ENCODE measurements at places on chromosomes 4 and X. TPM values are rescaled to one million over a fixed set of nuclear protein-coding genes. Genes with fewer than 3 reads are reported as not detected.
A peak's percentile ranks its signal among the peaks of the same experiment; 100 is the strongest.

PLXNA3 gene
- total RNA-seq: 84.0 TPM

OPRPN gene
- not detected for total RNA-seq

ATOH1 gene
- not detected for total RNA-seq

IL3RA gene
- total RNA-seq: 1.8 TPM

GRCh38 chr4:118772081-118772766, 63.7 kb downstream of the SEC24D start:
- H3K27ac ChIP-seq: no peak overlapping the region
- no peak overlapping the region for H3K4me3 ChIP-seq
- no peak for DNase-seq
- H3K36me3 ChIP-seq: no peaks in the 10 kb centered on the region
- H3K4me1 ChIP-seq: peaks cover 8% of the 10 kb centered on the region

DNA sequence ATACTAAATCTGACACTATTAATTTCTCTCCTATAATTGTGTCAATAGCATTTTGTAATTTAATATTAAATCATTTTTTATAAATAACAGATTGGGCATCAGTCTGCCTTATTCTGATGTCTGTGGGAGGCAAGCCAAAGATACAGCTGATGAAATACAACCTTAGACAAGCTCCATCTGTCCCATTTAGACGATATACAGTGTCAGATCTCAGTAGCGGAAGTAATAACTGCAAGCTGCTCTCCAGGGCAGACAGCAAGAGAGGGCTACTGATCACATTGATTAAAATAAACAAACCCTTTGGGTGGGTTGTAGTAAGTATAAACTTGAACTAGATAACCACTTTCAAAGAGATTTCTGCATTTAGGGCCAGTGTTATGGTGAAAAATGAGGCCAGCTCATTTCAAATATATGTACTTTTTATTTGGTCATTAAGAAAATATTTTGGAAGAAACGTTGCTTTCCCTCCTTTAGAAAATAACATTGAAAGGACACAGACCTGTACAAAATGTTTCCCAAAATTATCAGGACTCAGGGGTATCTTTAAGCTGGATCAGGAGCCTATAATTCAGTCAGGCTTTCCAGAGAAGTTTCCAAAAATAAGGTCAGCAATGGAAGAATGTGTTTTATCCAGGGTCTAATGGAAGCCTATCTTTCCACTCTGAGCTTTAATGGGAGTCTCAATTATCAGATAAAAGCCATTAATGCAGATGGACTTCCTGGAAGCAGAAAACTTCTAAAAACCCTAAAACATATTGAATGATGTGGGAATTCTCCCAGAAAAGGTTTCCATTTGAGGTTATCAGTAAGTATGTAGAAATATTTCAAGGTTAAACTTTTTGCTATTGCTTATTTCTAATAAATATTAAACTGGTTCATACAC, 1028.8 kb upstream of the IGFBP7 start:
- no peaks in the 10 kb centered on the region for H3K4me1 ChIP-seq
- H3K27me3 ChIP-seq: no peaks in the 10 kb centered on the region
- H3K27ac ChIP-seq: no peak overlapping the region
- no peak overlapping the region for H3K4me3 ChIP-seq

DNA sequence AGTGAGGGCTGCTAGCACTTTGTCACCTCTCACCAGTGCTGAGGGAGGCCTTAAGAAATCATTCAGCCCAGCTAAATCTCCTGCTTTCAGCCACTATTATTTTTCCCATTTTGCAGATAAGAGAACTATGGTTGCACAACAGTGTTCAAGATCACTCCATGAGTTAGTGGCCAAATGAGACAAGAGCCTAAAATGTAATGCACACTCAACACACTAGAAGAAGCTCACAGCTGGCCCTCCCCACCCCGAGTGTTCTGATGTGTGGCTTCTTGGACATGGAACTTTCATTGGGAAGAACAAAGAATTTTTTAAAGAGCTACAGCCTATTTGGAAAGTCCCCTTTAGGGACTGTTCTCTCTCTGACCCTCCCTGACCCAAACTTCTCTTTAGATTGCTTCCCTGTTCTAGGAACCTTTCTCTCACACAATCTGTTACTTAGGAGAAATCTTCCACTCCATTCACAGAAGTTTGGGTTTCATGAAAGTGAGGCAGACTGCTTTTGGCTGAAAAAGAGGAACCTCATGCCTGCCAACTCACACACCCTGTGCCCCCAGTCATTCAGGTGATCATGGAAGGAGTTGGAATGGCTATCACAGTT, 44.0 kb upstream of the CT47C1 start:
- H3K36me3 ChIP-seq: no peaks in the 10 kb centered on the region
- no peak overlapping the region for H3K4me3 ChIP-seq
- DNase-seq: no peak
- no peak overlapping the region for H3K27ac ChIP-seq
- H3K4me1 ChIP-seq: no peaks in the 10 kb centered on the region

DNA sequence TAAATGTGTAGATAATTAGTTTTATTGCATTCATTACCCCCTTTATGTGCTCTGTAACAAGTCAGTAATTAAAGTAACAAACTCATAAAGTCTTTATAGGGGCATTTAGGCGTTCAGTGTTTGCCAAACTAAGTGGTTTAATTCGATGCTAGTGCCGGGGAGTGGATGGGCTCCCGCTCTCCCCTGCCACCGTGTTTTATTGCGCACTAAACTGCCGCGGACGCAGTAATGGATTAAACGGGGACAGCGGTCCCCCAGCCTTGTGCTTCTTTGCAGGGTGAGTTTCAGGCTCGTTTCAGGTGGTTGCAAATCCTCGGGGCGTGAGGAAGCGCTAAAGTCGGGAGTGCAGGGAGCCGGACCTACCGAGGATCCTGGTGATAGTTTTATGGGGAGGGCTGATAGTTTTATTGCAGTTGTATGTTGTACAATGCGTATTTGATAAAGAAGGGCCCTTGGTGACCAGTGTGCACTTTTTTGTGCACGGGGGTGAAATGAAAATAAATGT, 1.6 kb upstream of the PHOX2B start:
- H3K27ac ChIP-seq: no peak overlapping the region
- no peak for DNase-seq
- H3K27me3 ChIP-seq: no peaks in the 10 kb centered on the region
- H3K4me3 ChIP-seq: no peak overlapping the region
- no peaks in the 10 kb centered on the region for H3K36me3 ChIP-seq

DNA sequence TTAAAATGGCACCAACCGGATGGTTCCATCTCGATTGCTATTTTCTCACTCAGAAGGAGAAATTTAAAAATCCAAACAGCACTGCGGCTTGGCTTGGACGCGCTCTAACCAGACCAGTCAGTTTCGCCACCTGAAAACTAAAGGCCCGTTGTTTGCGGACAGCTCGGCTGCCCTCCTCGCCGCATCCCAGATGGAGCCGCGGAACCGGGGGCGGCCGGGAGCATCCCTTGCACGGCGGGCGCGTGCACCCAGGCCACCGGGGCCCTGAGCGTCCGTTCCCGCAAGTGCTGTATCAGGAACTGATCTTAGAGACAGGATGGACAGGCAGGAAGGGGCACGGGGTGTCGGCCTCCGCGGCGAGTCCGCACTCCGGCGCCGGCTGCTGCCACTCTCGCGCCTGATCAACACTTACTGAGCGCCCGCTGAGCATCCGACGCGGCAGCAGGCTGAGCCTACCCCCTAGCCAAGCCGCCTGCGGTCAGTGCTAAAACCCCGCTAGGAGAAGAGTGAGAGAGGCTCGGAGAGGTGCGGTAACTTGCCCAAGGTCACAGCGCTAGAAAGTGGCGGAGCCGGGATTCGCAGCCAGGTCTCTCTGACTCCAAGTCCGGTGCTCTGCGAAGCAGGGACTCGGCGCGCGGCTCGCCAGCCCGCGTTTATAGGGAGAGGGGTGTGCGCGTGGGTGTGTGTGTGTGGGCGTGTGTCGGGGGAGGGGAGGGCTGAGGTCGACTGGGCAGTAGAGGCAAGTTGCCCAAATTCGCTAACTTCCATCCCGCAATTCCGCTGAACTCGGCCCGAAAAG, at the start of gene CITED1:
TSS of gene CITED1 (minus strand) at position 629 of the 799 bp plus-strand sequence. CDS start 3,045 bp downstream, outside the sequence.
- no peaks in the 10 kb centered on the region for H3K27me3 ChIP-seq
- peak within 1 kb of the TSS; percentile 26 for H3K4me3 ChIP-seq
- no peak within 1 kb of the TSS for H3K27ac ChIP-seq
- DNase-seq: peak; percentile 31
- H3K36me3 ChIP-seq: no peaks in the 10 kb centered on the region
- H3K4me1 ChIP-seq: peaks cover 3% of the 10 kb centered on the region

- DNase-seq: no peak
- H3K4me3 ChIP-seq: no peak overlapping the region
- no peaks in the 10 kb centered on the region for H3K27me3 ChIP-seq
- H3K27ac ChIP-seq: no peak overlapping the region
- peaks cover 9% of the 10 kb centered on the region for H3K4me1 ChIP-seq
These were observed 57.3 kb downstream of the APBB2 start for GRCh38 chr4:41157009-41157408.

GRCh38 chr4:23311983-23312382, 577.9 kb downstream of the PPARGC1A start:
- no peaks in the 10 kb centered on the region for H3K4me1 ChIP-seq
- DNase-seq: no peak
- no peaks in the 10 kb centered on the region for H3K36me3 ChIP-seq
- no peaks in the 10 kb centered on the region for H3K27me3 ChIP-seq
- H3K4me3 ChIP-seq: no peak overlapping the region

DNA sequence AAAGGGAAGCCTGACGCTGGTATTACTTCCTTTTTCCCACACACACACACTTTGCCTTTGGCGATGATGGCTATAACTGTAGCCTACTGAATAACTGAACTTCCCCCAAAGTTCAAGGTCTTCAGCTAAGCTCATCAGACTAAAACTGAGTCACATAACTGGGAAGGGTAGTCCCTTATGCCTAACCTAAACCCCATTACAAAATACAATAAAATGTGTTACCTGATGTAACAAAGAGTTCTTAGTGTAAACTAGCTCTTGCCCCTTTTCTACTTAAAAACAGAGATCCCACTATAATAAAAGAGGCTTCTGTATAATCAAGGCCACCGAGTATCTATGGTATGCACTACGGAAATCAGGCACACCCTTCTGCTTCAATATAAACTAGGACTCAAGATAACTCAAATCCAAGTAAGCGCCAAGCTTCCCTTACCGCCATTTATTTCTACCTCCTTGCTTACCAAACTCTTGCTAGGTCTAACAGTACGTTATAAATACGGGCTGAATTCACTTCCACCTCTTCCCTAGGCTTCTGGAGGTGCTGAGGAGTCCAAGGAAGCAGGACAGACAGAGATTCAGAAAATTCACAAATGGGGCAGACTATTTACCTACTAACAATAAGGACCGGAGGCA, 2.4 kb downstream of the OTUD4 start:
- no peak for DNase-seq
- H3K4me1 ChIP-seq: peaks cover 10% of the 10 kb centered on the region
- H3K4me3 ChIP-seq: peak overlapping the region; percentile 68
- no peaks in the 10 kb centered on the region for H3K27me3 ChIP-seq
- peak overlapping the region; percentile 36 for H3K27ac ChIP-seq

- no peaks in the 10 kb centered on the region for H3K36me3 ChIP-seq
- no peaks in the 10 kb centered on the region for H3K27me3 ChIP-seq
- H3K4me1 ChIP-seq: no peaks in the 10 kb centered on the region
- no peak for DNase-seq
- no peak overlapping the region for H3K4me3 ChIP-seq
These were observed 278.8 kb upstream of the RPS6KA3 start for GRCh38 chrX:20545538-20545937.

DNA sequence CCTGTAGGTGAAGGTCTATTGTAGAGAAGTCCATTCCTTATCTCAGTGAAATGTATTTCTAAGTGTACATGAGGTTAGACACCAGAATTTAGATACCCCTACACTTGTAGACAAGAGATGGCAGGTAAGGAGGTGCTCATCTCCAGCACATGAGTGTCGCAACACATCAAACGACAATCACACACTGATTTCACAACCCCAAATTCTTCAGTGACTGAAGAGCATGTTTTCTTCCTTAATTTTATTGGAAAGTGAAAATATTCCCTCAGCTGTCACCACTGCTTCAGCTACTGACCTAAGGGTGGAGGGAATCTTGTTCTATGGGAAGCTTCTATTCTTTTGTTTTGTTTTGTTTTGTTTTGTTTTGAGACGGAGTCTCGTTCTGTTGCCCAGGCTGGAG, 280.3 kb downstream of the ARHGAP24 start:
- H3K36me3 ChIP-seq: no peaks in the 10 kb centered on the region
- H3K27ac ChIP-seq: no peak overlapping the region
- H3K4me3 ChIP-seq: no peak overlapping the region
- H3K27me3 ChIP-seq: no peaks in the 10 kb centered on the region

DNA sequence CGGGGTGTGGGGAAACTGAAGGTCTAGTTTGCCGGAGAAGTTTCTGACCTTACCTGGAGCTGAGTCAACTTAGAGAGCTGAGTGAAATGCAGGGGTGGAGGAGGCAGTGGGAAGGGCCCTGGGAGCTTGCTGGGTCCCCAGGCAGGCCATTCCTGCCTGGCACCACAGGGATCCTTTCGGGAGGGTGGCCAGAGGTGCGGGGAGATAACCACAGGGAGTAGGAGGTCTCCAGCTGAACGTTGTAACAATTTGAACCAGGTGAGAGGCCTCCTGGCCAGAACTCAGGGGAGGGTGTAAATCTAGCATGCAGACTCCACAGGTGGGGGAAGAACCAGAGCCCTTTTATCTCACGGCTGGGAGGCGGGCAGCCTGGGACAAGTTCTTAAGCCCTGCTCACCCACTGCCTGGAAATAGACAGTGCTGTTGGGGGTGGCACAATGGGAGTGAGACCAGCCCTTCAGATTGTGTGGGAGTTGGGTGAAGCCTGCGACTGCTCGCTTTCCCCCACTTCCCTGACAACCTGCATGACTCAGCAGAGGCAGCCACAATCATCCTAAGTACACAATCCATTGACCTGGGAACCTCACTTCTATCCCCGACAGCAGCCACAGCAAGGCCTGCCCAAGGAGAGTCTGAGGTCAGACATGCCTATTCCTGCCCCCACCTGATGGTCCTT, 247.4 kb downstream of the ADGRA3 start:
- H3K36me3 ChIP-seq: no peaks in the 10 kb centered on the region
- H3K4me1 ChIP-seq: no peaks in the 10 kb centered on the region
- no peaks in the 10 kb centered on the region for H3K27me3 ChIP-seq
- DNase-seq: no peak
- no peak overlapping the region for H3K4me3 ChIP-seq

DNA sequence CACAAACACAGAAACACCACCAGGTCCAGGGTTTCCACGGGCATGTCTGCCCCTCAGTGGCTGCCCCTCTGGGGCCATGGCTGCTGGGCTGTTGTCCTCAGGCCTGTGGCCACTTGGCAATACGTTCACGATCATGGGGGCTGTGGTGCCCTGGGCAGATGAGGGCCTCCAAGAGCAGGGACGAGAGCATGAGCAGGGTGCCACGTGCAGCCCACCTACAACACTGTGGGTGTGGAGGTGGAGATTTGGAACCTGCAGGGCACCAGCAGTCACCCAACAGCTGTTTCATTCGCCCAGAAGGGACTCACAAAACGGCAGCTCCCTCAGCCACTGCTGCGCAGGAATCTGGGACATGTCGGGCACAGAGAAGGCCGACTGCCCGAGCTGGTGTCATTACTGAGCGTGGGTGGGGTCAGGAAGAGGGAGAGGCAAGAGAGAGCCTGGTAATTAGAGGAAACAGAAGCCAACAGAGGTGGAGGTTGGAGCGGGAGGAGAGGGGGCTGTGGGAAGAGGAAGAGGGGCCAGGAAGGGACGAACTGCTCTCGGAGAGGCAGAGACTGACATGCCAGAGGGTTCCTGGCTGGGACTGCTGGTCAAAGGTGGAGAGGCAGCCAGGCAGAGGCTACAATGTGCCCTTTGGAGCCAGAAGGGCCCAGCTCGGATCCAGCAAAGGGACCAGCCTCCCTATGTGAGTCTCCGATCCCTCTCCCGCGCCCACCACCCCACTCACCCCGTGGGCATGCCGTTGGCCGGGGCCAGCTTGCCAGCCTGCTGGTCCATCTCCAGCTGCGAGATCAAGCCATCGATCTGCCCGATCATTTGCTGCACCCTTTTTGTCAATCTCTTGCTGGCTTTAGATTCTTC, 23.1 kb downstream of the FGFR3 start:
- no peaks in the 10 kb centered on the region for H3K27me3 ChIP-seq
- no peak overlapping the region for H3K27ac ChIP-seq
- H3K4me3 ChIP-seq: no peak overlapping the region
- DNase-seq: no peak

Data from ovary (tissue), 10 donors.